ENCODE measurements at places on chromosomes 4 and X. TPM values are rescaled to one million over a fixed set of nuclear protein-coding genes. Genes with fewer than 3 reads are reported as not detected.

The SH3RF1 gene
- 8.8 TPM for total RNA-seq

The CDKL2 gene
- 0.11 TPM for total RNA-seq

The LRBA gene
- total RNA-seq, result 19.1 TPM

The ZMAT1 gene
- 5.6 TPM for total RNA-seq

The GNRHR gene
- not detected for total RNA-seq

The MAGEA8 gene
- total RNA-seq, result not detected

The DDIT4L gene
- 0.60 TPM for total RNA-seq

DNA sequence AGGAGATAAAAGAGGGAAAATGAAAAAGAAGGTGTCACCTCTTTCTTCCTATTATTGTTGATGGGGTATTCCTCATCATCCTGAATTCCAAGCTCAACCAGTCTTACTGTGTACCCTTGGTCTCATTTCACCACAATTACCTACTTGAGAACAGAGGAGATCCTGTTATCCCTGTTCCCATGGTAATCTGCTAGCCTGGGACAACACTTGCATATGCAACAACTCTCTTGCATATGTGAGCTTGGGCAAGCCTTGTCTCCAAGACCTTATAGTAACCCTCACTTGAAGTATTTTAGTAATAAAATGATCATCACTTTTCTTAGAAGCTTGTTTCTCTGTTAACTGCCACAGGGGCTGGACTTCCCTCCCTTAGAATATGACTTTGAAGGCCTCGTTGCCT lies 253.7 kb downstream of the NAP1L3 start:
- no peaks in the 10 kb centered on the region for H3K4me1 ChIP-seq
- H3K4me3 ChIP-seq, result no peak overlapping the region
- H3K36me3 ChIP-seq, result no peaks in the 10 kb centered on the region
- no peak for DNase-seq

GRCh38 chr4:123452616-123453015 lies 56.0 kb downstream of the SPRY1 start:
- H3K4me3 ChIP-seq, result no peak overlapping the region
- no peaks in the 10 kb centered on the region for H3K27me3 ChIP-seq
- no peak overlapping the region for H3K27ac ChIP-seq

GRCh38 chrX:135393051-135393450 lies 28.7 kb upstream of the SMIM10L2A start:
- H3K27ac ChIP-seq, result no peak overlapping the region
- H3K36me3 ChIP-seq, result no peaks in the 10 kb centered on the region
- no peaks in the 10 kb centered on the region for H3K4me1 ChIP-seq
- H3K4me3 ChIP-seq, result no peak overlapping the region

- H3K4me3 ChIP-seq, result no peak overlapping the region
- no peak for DNase-seq
- H3K4me1 ChIP-seq, result no peaks in the 10 kb centered on the region
- H3K27ac ChIP-seq, result no peak overlapping the region
These were observed 25.5 kb downstream of the ANAPC4 start for GRCh38 chr4:25402521-25402920.

DNA sequence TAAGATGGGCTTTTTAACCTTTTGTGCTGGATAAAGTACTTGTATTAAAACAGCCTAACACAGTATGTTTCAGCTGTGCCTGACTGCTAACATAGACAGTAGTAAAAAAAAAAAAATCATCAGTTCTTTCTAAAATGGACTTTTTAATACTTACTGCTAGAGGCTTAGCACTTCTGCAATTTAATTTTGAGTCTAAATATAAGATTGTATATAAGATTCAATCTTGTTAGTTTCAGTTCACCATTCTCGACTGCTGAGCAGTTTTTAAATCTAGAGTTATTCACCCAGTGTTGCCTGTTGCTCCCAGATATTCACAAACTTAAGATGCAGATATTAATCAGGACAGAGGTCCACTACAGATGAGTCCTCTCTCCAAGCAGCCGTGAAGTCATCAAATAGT lies 6.8 kb downstream of the PLA2G12A start:
- no peak overlapping the region for H3K27ac ChIP-seq
- no peaks in the 10 kb centered on the region for H3K27me3 ChIP-seq
- peaks cover 3% of the 10 kb centered on the region for H3K36me3 ChIP-seq
- no peak for DNase-seq

DNA sequence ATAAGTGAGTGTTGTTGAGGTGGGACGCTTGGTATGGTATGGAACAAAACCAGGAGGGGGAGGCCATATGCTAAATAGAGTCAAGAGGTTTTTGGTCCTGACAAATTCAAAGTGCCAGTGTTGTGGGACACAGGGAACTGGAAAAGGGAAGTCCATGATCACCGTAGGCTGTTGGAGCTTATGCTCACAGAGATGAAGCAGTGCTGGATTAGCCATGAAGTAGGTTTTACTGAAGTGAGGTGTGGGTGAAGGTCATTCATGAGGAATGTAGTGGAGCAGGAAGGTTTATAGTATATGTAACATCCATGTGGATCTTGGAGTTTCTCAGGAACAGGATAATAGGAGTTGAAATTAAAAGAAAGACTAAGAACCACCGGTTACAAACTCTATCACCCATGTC lies 256.1 kb upstream of the PITX2 start:
- H3K4me1 ChIP-seq, result no peaks in the 10 kb centered on the region
- no peak overlapping the region for H3K27ac ChIP-seq
- no peaks in the 10 kb centered on the region for H3K27me3 ChIP-seq
- no peak for DNase-seq
- H3K4me3 ChIP-seq, result no peak overlapping the region
- no peaks in the 10 kb centered on the region for H3K36me3 ChIP-seq

GRCh38 chrX:68912113-68912512 lies 83.3 kb downstream of the EFNB1 start:
- no peak overlapping the region for H3K27ac ChIP-seq

- no peak overlapping the region for H3K27ac ChIP-seq
- H3K4me3 ChIP-seq, result no peak overlapping the region
- no peak for DNase-seq
- H3K4me1 ChIP-seq, result no peaks in the 10 kb centered on the region
- H3K36me3 ChIP-seq, result no peaks in the 10 kb centered on the region
These were observed 793.6 kb upstream of the INTU start for GRCh38 chr4:126838941-126839679.

GRCh38 chr4:127575888-127576287 lies 56.9 kb upstream of the INTU start:
- no peaks in the 10 kb centered on the region for H3K36me3 ChIP-seq
- H3K4me1 ChIP-seq, result no peaks in the 10 kb centered on the region
- no peak for DNase-seq
- H3K4me3 ChIP-seq, result no peak overlapping the region
- H3K27me3 ChIP-seq, result no peaks in the 10 kb centered on the region
- no peak overlapping the region for H3K27ac ChIP-seq

- no peaks in the 10 kb centered on the region for H3K36me3 ChIP-seq
- H3K27me3 ChIP-seq, result no peaks in the 10 kb centered on the region
- no peak overlapping the region for H3K4me3 ChIP-seq
- no peak overlapping the region for H3K27ac ChIP-seq
- no peak for DNase-seq
These were observed 586.5 kb upstream of the TENM3 start for GRCh38 chr4:181656748-181657147.

DNA sequence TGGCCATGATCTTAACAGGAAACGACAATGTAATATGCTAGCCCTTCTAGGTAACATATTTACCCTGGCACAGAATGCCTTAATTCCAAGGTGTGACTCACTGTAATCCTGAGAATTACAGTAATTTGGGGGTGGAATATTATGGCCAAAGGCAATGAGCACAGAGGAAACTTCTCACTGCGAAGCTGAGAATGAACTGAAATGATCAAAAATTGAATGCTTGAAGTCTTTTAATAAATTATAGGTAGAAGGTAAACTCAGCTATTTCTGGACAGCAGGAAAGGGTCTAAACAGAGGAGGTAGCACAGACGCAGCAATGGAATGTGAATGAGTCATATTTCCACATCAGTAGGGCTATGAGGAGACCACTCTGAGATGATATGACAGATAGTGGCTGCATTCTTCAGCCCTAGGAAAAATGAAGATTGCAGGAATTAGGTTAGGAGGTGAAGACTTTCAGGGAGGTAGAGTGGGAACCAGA lies 312.6 kb downstream of the PACRGL start:
- no peaks in the 10 kb centered on the region for H3K4me1 ChIP-seq
- no peaks in the 10 kb centered on the region for H3K36me3 ChIP-seq
- H3K27ac ChIP-seq, result no peak overlapping the region
- no peak for DNase-seq

- H3K36me3 ChIP-seq, result no peaks in the 10 kb centered on the region
- H3K4me3 ChIP-seq, result no peak overlapping the region
- no peak overlapping the region for H3K27ac ChIP-seq
- no peaks in the 10 kb centered on the region for H3K27me3 ChIP-seq
- no peaks in the 10 kb centered on the region for H3K4me1 ChIP-seq
These were observed 410.4 kb downstream of the INPP4B start for GRCh38 chr4:142435599-142436235.

DNA sequence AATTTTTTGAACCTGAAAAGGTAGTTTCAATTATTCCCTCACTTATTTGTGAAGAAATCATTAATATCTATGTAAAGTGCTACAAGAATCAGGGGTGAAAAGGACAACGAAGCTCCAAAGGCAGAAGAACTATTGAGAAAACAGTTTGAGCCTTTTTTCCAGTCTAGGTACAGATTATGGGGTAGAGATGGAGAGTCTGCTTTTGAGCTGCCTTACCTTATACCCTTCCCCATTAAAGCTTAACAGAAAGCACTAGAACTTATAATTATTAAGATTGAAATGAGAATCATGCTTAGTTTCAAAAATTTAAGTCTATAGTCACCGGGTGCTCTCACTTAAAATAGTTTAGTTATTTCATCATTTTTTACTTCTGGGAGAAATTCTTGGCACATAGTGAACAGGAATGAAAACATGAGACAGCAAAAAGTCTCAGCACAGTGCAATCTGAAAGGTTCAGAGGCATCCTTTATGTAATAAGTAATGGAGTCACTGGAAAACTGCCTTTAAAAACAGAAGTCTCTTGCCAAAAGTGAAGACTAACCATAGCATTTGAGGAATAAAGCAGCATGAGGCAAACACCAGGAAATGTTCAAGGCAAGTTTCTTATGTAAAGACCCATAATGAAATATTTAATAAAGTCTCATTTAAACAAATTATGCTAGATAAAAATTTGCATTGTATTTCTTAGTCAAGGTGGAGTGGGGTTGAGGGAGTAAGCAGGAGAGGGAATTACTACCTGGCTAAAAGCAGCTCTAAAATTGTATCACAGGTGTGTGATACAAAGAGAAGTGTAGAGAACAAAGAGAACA lies 5.1 kb upstream of the DCLK2 start:
- H3K27ac ChIP-seq, result no peak overlapping the region
- no peaks in the 10 kb centered on the region for H3K36me3 ChIP-seq
- no peaks in the 10 kb centered on the region for H3K27me3 ChIP-seq
- DNase-seq, result no peak
- no peak overlapping the region for H3K4me3 ChIP-seq

DNA sequence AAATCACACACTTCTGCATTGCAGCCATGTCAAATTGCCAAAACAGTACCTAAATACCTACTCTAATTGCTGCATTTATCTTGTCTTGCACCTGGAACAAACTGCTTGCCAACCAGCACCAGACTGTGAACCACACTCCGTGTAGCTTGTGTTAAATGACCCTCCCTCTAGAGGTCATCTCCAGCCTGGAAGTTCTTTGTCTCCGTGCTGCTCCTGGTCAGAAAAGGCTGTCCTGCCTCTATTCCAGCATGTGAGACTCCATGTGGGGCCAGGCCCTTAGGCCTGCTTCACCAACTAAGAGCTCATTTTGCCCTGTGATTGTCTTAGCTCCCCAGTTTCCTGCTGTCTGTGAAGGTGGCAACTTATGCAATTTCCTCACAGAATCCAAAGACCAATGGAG lies 28.3 kb downstream of the CNGA2 start:
- H3K4me3 ChIP-seq, result no peak overlapping the region
- no peaks in the 10 kb centered on the region for H3K27me3 ChIP-seq
- DNase-seq, result no peak
- no peaks in the 10 kb centered on the region for H3K36me3 ChIP-seq
- no peak overlapping the region for H3K27ac ChIP-seq

- no peaks in the 10 kb centered on the region for H3K27me3 ChIP-seq
- peaks cover 9% of the 10 kb centered on the region for H3K4me1 ChIP-seq
These were observed 86.0 kb upstream of the TET2 start for GRCh38 chr4:105060628-105061027.

GRCh38 chr4:6049278-6049677 lies 31.0 kb upstream of the C4orf50 start:
- peaks cover 59% of the 10 kb centered on the region for H3K27me3 ChIP-seq
- H3K27ac ChIP-seq, result no peak overlapping the region
- no peaks in the 10 kb centered on the region for H3K36me3 ChIP-seq

GRCh38 chr4:53100501-53101190 lies 238.5 kb downstream of the RASL11B start:
- no peaks in the 10 kb centered on the region for H3K36me3 ChIP-seq
- H3K4me1 ChIP-seq, result peaks cover 36% of the 10 kb centered on the region

- DNase-seq, result no peak
- H3K36me3 ChIP-seq, result no peaks in the 10 kb centered on the region
- H3K4me3 ChIP-seq, result no peak overlapping the region
- peaks cover 58% of the 10 kb centered on the region for H3K27me3 ChIP-seq
These were observed 51.1 kb downstream of the ADRA2C start for GRCh38 chr4:3816983-3817960.

DNA sequence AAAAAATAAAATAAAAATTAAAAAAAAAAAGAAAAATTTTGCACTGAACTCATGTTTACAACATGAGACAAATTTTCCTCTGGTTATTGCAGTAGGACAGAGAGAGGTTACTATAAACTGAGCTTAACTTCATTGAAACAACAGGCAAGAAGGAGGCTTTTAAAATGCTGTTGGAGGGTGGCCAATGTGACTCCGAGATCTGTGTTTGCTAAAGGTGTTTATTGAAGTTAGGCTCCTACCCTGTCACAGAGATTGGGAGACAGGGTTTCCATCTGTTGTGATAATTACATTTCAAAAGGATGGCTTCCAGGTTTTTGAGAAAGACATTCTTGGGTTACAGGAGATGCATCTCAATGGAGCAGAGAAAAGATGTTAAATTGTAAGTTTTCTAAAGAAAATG lies 370.5 kb upstream of the HS3ST1 start:
- DNase-seq, result no peak
- H3K4me1 ChIP-seq, result no peaks in the 10 kb centered on the region
- H3K36me3 ChIP-seq, result no peaks in the 10 kb centered on the region

GRCh38 chr4:119210775-119211174 lies 1.7 kb upstream of the USP53 start:
- H3K4me1 ChIP-seq, result peaks cover 63% of the 10 kb centered on the region
- no peaks in the 10 kb centered on the region for H3K27me3 ChIP-seq
- DNase-seq, result no peak
- no peaks in the 10 kb centered on the region for H3K36me3 ChIP-seq
- no peak overlapping the region for H3K27ac ChIP-seq

GRCh38 chr4:85672116-85672515 lies 197.2 kb downstream of the ARHGAP24 start:
- peaks cover 10% of the 10 kb centered on the region for H3K4me1 ChIP-seq
- no peaks in the 10 kb centered on the region for H3K27me3 ChIP-seq
- no peak for DNase-seq
- no peak overlapping the region for H3K4me3 ChIP-seq

DNA sequence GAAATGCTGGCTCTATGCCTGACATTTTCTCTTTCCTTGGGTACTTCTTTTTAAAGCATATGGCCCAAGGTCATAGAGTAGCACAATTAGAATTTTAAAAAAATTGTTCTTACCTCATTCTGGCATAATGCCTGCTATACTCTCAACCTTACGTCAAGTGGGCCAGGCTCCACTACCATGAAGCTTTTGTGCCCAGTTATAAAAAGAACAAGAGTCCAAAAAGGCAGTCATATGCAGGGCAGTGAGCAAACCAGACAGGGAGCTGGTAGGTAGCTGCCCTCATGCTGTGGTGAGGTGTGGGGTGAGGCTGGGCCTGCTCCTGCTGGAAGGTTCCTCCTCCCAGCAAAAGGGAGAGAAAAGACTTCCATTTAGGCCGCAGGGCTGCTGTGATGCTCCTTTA lies 64.4 kb upstream of the UCP1 start:
- no peaks in the 10 kb centered on the region for H3K27me3 ChIP-seq
- H3K4me1 ChIP-seq, result peaks cover 21% of the 10 kb centered on the region
- peaks cover 49% of the 10 kb centered on the region for H3K36me3 ChIP-seq
- H3K4me3 ChIP-seq, result no peak overlapping the region

All from left ventricle myocardium inferior (tissue), 1 donor.